ENCODE measurements at places on chromosomes 12 and 14.
A peak's percentile ranks its signal among the peaks of the same experiment; 100 is the strongest.

DNA sequence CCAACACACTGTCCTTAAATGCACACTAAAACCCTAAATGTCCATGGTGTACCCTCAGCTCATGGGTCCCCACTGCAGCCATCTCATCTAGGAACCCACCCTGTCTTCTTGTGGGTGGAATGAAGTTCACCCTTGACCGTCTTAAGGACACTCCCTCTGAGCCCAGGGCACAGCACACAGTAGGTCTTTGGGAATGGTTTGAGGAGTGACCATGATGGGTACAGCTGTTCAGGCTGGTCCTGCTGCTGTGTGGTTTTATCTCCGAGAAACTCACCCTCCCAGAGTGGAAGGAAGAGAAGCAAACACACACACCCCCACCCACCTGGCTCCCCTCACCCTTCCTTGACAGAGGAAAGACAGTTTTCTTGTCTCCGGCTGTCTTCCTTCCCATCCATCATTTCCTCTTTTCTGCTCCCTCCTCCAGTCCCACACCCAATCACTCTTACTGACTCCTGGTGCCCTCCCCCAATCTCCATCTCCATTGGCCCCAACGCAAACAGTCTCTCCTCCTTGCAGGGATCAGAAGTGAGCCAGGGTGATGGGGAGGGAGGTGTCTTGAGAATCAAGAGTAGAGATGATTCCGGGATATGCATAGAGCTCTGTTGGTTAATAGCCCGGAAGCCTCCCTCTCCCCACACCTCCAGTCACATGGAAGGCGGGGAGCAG is 105.9 kb upstream of the LHX5 start:
- no peak for DNase-seq

- DNase-seq: no peak
Observed at GRCh38 chr12:64808110-64808509, 16.3 kb upstream of the TBC1D30 start.

DNA sequence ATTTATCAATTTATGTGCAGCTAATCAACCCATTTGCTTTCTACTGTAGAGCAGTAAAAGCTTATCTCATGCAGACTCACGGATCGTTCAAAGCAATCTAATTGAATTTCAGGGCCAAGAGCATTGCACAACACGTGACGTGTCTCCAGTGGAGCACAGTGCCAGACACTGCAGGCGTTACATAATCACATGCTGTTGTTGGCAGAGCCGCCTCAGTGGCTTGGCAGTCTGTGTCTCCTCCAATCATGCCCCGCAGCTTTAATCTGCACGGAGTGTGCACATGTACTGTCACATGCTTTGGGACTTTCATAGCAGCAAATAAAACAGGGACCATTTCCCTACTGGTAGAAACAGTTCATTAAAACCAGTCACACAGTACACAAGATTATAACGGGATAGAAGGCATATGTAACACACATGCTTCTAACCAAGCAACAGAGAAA is 309.3 kb downstream of the ITPR2 start:
- DNase-seq: peak; percentile 77

DNA sequence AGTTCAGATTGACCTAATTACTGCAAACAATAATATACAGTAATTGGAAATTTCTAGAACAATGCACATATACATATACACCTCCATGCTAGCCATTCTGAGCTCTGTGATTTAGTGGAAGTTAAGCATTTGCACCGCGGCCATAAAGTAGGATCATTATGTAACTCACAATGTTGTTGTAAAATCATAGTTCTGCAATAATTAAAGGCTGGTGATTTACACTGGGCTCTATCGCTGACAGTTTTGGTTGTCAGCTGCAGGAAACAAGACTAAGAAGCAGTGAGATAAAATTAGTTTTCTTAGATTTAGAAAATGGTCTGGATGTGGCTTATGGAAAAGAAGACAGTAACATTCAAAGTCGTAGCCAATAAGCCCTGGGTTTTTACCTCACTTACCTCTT is 776.3 kb downstream of the TMEM121 start:
- DNase-seq: no peak

DNA sequence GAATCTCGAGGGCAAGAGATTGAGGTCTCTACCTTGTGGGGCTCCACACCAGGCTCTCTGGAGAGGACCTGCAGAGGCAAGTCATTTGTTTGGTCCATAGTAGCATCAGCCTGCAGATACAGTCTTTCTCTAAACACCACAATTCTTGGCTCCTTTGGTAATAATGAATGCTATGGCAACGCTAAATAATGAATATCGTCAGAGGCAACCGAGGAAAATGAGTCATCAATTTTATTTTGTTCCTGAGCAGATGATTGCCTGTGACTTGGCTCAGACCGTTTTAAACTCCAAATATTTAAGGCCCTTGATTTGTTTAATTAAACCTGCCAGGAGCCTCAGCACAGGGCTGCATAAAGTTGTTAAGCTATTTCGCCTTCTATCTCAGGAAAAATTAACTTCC is 924.1 kb upstream of the TMEM132C start:
- no peak for DNase-seq

- DNase-seq: no peak
Observed at GRCh38 chr12:110699591-110700445, 10.9 kb upstream of the HVCN1 start.

DNA sequence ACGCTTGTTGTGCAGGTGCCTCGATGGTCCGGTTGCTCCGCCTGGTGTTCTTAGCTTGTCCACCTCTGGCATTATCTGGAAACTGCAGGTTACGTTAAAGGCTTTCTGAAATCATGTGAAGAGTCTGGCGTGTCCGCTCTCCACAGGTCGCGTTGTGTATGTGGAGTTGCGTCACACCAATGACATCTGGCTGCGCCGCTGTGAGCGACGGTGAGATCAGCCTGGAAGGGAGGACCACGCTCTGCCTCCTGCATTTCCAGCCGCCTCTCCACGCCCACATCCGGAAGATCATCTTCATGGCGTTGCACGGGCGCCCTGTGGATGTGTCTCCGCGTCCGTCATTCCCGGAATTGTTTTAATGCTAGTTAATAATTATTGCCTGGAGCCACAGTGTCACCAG is 50.6 kb upstream of the GALNT9 start:
- no peak for DNase-seq

DNA sequence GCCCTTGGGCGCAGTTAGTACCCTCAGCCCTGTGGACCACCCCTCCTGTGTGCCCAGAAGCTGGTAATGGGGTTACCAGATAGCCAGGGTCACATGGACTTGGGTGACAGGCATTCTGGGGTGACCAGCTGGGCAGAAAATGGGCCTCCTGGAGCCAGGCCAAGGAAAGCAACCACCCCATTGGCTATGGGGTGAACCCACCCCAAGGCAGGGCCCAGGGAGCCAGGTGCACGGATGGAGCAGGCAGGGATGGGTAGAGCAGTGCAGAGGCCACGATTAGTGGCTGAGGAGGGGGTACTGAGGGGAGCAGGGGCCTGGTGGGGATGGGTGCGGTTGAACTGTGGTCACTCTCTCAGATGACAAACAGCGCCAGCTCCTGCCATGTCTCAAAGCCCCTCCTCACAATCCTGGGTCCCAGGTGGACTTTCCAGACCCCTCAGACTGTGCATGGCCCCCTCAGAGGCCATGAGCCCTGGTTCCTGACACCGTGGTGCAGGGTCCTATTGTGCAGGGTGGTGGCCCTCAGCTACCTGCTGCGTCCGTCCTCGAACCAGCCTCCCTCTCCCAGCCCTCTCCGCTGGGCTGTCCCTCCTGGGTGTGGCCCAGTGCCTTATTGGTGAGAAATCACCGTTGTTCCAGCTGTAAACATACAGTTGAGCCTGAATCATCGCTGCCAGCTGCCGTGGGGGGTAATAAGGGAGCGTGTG is 23.4 kb upstream of the BEGAIN start:
- DNase-seq: no peak

DNA sequence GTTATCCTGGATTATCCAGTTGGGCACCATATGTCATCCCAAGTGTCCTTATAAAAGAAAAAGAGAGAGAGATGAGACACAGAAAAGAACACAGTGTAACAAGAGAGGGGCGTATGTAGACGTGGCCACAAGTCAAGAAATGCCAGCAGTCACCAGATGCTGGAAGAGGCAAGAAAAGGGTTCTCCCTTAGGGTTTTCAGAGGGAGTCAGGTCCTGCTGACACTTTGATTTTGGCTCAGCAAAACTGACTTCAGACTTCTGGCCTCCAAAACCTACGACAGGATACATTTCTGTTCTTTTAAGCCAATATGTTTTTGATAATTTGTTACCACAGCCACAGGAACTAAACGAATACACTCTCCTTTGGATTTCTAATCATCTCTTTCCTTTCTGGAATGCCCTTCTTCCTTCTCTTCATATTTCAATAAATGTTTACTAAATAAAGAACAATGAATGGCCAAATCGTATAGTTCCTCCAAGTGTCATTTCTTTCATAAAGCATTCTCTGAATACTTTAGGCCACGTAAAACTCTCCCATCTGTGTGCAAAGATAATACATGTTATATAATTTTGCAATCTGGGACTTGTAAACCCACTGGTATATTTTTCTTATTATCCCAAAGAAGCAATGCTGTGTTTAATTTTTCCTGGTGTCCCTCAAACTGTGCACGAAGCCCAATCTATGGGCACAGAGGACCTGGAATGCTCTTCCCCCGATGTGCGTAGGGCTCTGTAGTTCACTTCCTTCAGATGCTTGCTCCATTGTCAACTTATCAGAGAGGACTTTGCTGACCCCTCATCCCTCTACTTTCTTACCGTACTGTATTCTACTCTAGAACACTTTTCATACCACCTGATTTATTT is 303.6 kb downstream of the CEP128 start:
- peak; percentile 66 for DNase-seq

- no peak for DNase-seq
Observed at GRCh38 chr12:124019115-124019514, 46.1 kb downstream of the ZNF664 start.

- DNase-seq: no peak
Observed at GRCh38 chr12:54598970-54599369, 10.5 kb upstream of the PPP1R1A start.

GRCh38 chr12:52337054-52337453 is 15.9 kb upstream of the KRT83 start:
- DNase-seq: no peak

DNA sequence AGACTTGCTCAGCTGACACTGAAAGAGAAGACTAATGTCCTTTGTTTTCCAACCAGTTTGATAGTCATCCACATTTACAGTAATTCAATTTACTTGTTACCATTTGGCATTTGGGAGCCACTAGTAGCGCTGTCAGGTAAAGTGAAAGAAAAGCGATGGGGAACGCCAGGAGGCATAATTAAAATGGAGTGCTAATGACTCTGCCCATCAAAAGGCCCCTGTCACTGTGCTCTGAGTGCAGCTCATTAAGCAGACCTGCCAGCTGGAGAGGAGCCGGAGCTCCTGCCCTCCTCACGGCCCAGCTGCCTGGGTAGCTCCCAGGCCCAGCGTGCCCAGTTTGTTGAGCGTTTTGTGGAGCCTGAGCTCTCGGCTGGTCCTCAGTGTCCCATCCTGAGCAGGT is 463.6 kb upstream of the CCDC196 start:
- no peak for DNase-seq

GRCh38 chr12:94783343-94783742 is 133.0 kb upstream of the TMCC3 start:
- no peak for DNase-seq

DNA sequence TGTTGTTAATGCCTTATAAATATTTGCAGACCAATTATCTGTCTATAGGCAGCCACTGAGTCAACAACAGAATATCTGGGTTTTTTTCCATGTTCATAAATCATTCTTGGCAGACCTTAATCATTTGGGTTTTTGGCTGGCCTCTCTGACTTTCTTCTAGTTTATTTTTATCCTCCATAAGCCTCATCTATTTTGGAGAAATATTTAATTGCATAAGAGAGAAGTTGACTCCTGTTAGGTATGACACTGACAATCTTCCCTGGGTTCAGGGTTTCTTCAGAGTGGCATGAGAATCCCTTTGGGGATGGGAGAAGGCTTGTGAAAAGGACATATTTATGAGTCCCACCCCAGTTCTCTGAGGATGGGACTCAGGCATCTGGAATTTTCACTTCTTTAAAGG is 299.8 kb downstream of the NRXN3 start:
- no peak for DNase-seq

DNA sequence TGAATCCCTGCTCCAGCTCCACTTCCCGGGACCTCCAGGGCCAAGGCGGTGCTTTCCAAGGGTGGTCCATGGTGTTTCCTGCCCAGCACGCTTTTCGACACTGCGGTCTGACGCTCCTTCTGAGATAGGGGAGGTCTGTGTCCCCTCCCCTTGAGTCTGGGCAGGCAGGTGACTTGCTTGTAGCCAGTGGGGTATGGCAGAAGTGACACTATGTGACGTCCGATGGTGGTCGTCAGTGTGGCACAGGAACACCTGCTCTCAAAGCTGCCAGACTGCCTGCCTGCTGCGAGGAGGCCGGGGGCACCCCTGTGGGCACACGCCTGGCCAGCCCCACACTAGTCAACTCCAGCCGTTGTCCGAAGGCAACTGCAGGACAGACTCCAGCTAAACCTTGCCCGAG is 16.0 kb upstream of the TRAF3 start:
- DNase-seq: no peak

DNA sequence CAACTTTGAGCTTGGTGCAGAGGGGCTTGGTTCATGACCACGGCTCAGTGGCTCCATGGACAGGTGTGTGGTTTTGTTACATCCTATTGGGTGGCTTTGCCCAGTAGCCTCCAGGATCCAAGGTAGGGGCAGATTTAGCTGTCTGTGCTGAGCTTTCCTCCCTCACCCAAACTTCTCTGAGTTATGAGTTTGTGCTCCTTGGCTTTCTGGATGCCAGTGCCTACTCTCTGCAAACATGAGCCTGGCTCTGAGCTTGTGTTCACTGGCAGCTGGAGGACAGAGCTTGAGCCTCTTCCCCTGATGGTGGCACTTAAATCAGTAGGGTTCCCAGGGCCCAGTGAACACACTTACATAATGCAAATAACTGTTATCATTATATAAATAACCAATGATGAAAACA is 45.3 kb upstream of the HECTD1 start:
- no peak for DNase-seq

DNA sequence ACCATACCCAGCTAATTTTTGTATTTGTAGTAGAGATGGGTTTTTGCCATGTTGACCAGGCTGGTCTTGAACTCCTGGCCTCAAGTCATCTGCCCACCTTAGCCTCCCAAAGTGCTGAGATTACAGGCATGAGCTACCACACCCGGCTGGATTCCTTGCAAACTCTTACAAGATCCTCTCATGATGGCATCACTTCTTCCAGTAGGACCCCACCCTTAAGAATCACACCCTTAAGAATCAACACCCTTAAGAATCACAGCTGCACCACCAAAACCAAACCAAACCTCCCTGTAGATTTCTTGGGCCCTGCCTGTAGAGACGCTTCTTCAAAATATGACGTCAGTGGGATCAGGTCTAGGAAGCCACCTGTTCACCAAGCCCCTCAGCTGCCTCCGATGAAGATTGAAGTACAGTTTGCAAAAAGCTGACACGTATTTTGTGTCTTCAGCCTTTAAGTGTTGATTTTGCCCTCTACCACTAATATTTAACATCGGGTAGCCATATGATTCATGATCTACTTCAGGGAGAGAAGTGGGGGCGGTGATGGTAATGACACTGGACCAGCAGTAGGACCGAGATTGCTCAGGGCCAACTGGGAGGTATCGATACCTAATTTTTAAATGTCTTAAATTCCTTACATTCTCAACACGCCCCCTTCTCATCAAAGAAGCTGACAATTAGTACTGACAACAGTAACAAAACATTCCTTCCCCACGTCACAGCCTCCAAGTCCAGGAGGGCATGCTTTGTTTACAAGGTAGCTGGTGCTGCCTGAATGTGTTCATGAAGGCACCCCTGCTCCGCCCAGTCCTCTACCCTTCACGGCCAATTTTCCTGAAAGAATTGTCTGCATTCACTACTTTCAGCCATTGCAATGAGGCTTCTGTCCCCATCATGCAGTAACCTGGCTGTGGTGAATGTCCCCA is 57.2 kb downstream of the ESRRB start:
- DNase-seq: no peak

GRCh38 chr12:54000116-54001114 is at the start of gene HOXC9:
HOXC9 (plus strand) TSS chr12:54000161; CDS start chr12:54000189, 28 bp downstream.
- DNase-seq: no peak
